A549 treated with CORT108297 at 1 μM for 4 hours (cell line): ENCODE measurements at places on chromosomes 12 and 14. TPM values are rescaled to one million over a fixed set of nuclear protein-coding genes. Genes with fewer than 3 reads are reported as not detected.

CLEC4C gene
- not detected in 5 replicates for total RNA-seq

VSIG10 gene
- 17.6 to 20.4 TPM (median 19.4 TPM) in 5 replicates for total RNA-seq

TAS2R42 gene
- total RNA-seq = not detected in 5 replicates

GPR84 gene
- total RNA-seq = not detected in 5 replicates

GALNT6 gene
- total RNA-seq = 2.3 to 4.0 TPM (median 2.9 TPM) in 5 replicates

DHRS2 gene
- 6.0 to 9.9 TPM (median 8.1 TPM) in 5 replicates for total RNA-seq
